Left kidney (tissue), 8 donors: ENCODE measurements at places on chromosomes 16 and 17. TPM values are rescaled to one million over a fixed set of nuclear protein-coding genes. Genes with fewer than 3 reads are reported as not detected.

- DNase-seq: no peak
These were observed at the start of gene HCRT for GRCh38 chr17:42184713-42185620. Gene HCRT (minus strand): TSS chr17:42185452. CDS start chr17:42185365, 87 bp downstream.

GRCh38 chr17:72104863-72105234 is 16.0 kb upstream of the SOX9 start:
- no peak for DNase-seq

DNA sequence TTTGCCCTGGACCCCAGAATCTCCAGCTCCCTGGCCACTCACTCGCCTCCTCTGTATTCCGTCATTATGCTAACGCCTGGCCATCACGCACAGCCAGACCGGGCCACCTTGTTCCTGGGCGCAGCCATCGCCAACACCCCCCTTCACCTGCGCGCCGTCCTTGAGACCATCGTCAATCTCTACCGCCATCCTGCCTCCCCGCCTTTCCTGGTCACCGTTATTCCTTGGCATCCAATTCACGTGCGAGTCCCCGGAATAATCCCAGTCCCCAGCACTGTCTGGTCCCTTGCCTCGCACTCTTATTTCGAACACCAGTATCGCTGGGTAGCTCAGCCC is 541 bp downstream of the VKORC1 start:
- DNase-seq: no peak

GRCh38 chr17:73316919-73317505 is 5.2 kb upstream of the CDC42EP4 start:
- no peak for DNase-seq

GRCh38 chr17:83123896-83124801 is 44.7 kb downstream of the METRNL start:
- DNase-seq: no peak

- no peak for DNase-seq
These were observed 21.2 kb downstream of the LIG3 start for GRCh38 chr17:35001549-35001948.

ITGB3 gene
- polyA plus RNA-seq: 21.8 TPM

SLFN5 gene
- 16.3 TPM for polyA plus RNA-seq

SLC5A11 gene
- polyA plus RNA-seq: 5.6 TPM
